Ovary (tissue), 10 donors: ENCODE measurements at places on chromosomes 7 and 10.

GRCh38 chr10:88769384-88769783 lies 9.6 kb downstream of the LIPN start:
- DNase-seq, result no peak

DNA sequence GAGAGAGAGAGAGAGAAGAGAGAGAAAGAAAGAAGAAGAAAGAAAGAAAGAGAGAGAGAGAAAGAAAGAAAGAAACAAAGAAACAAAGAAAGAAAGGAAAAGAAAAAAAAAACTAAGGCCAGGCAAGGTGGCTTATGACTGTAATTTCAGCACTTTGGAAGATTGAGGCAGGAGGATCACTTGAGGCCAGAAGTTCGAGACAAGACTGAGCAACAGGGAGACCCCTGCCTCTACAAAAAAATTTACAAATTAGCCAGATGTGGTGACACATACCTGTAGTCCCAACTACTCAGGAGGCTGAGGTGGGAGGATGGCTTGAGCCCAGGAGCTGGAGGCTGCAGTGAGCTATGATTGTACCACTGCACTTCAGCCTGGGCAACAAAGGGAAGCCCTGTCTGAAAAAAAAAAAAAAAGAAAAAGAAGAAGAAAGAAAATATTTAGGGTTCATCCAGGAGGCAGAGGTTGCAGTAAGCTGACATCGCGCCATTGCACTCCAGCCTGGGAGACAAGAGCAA lies 2.8 kb downstream of the SERPINE1 start:
- no peak for DNase-seq

DNA sequence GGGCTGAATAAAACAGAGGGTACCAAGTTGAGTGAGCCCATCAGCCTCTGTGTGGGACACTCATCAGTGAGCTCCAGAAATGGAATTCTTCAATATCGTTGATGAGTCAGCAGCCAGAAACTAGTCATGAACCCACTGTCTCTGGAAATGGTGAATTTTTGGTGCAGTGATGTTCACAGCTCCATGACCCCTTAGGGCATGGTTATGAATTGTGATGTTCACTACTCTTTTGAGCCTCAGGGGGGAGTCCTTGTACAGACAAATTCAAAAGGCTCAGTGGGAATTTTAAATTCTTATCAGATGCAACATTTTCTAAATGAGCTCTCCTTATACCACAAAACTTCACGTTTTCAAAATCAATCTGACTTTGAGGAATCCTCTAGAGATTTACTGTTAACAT lies 335.7 kb downstream of the PHTF2 start:
- no peak for DNase-seq

DNA sequence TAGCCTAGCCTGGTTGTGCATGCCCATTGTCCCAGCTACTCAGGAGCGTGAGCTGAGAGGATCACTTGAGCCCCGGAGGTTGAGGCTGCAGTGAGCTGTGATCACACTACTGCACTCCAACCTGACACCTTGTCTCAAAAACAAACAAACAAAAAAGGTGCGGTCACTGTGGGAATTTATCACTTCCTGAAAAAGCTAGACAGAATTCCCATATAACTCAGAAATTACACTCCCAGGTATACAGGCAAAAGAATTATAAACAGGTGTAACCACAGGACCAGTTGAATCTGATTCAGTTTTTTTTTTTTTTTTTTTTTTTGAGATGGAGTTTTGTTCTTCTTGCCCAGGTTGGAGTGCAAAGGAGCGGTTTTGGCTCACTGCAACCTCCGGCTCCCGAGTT lies 3.2 kb upstream of the OGDH start:
- no peak for DNase-seq

DNA sequence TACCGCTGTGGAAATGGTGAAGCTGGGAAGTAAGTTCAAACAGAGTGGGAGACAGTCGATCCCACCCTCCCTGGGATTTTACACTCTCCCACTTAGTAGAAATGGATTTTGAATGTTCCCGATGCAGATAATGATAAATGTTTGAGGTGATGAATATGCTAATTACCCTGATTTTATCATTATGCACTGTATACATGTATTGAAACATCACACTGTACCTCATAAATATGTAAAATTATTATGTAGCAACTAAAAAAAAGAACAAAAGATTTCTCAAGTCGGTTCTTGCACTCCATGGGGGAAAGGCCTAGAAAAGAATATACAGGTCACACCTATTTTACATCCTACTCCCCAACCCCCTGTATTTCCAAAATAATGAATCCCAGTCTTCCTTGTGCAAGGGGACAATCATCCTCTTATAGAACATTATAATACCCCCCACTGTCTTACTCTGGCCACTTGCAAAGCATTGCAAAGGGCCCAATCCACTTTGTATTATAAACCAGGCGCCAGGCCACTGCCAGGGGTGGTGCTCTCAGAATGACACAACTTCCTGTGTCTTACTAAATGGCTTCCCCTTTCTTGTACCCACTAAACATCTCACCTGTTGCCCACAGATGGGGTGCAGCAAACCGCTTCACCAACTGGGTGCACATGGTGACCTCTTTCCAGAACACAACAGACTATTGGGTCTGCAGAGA lies 20.6 kb upstream of the OR2AE1 start:
- no peak for DNase-seq

DNA sequence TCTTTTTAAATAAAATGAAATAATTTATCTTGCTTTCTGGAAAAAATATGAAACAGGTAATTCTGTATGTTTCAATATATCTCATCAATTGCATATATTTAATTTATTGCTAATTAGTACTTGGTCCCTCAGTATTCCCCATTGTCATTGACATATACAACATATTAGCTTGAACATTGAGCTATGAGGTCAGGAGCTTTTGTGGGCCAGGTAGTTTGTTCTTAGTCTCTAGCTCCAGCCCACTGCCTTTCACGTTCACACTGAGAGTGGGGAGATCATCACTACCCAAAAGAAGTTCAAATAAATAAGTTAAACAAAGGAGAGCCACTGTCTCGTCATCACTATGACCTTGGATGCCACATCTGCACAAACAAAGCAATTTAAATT lies 54.7 kb upstream of the DKK1 start:
- no peak for DNase-seq

DNA sequence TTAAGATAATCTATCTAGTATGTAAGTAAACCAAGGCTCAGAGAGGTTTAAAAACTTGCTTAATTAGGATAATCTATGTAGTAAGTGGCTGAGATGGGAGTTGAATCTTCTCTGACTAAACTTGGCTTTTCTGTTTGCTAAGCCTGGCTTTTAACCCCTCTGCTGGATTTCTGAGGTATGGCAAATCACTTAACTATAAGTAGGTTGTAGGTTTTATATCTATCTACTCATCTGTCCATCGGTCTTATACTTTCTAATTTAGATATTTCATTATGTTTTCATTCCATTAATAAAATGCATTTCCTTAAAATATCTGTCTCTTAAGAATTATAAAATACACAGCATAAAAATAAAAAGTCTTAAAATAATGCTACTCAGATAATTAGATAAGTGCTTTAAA lies 59.4 kb downstream of the ST7 start:
- DNase-seq, result no peak

- no peak for DNase-seq
These were observed 92.4 kb downstream of the ARID5B start for GRCh38 chr10:61993711-61994401.

DNA sequence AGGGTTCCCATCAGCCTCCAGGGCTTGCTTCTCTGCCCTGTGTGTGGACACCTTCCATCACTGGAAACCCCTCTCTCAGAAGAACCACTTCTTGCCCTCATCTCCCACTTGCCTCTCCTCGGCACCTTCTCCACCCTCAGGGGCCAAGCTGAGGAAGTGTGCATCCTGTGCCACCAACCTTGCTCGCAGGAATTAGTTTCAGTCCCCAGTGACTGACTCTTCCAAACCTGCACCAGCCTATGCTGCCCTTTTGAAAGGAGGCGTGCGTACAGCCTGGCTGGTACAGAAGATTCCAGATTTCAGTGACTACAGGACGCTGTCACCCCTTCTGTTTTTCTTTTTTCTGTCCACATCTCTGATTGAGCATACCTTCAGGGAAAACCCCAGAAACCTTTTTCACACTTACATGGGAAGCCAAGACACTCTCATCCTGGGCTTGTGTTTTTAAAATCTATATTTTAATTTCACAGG lies 67.1 kb downstream of the IKZF1 start:
- DNase-seq, result no peak

DNA sequence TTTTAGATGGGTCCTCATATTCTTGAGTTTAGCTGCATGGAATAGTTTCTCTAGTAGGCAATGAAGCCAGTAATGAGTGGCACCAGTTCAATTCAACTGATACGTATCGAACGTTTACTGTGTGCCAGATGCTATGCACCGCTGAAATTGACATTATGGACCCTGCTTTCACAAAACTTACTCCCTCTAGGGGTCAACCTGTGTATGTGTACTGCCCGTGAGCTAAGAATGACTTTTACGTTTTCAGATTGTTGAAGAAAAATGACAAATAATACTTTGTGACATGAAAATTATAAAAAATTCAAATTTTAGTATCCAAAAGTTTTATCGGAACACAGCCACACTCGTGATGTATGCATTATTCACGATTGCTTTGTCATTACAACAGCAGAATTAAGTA lies 95.5 kb downstream of the ZMYND11 start:
- DNase-seq, result no peak

DNA sequence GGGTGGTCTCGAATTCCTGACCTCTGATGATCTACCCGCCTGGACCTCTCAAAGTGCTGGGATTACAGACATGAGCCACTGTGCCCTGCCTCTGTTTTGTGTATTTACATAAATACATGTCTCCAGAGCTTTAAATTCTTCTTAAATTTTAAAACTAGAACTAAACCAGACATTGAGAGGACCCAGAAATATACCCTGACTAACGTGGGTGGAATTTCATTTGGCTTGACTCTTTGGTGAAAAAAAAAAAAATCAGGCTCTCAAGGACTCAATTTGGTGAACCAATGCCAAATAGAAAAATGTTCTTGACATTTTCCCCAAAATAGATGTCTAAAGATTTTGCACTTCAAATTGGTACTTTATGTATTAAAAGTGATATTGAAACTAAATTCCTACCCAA lies 16.6 kb upstream of the FAS start:
- no peak for DNase-seq

- DNase-seq, result no peak
These were observed 6.2 kb downstream of the ATP6V0E2 start for GRCh38 chr7:149879766-149880637.

- DNase-seq, result no peak
These were observed 50.1 kb upstream of the ADAM12 start for GRCh38 chr10:126438407-126438783.

- DNase-seq, result no peak
These were observed 15.5 kb upstream of the CRTAC1 start for GRCh38 chr10:98045785-98046389.

- DNase-seq, result no peak
These were observed 21.9 kb upstream of the CRYGN start for GRCh38 chr7:151461942-151462230.

- DNase-seq, result no peak
These were observed 132.9 kb upstream of the ASAH2 start for GRCh38 chr10:50384238-50384637.

GRCh38 chr10:35540296-35541164 lies 64.6 kb upstream of the GJD4 start:
- DNase-seq, result no peak

DNA sequence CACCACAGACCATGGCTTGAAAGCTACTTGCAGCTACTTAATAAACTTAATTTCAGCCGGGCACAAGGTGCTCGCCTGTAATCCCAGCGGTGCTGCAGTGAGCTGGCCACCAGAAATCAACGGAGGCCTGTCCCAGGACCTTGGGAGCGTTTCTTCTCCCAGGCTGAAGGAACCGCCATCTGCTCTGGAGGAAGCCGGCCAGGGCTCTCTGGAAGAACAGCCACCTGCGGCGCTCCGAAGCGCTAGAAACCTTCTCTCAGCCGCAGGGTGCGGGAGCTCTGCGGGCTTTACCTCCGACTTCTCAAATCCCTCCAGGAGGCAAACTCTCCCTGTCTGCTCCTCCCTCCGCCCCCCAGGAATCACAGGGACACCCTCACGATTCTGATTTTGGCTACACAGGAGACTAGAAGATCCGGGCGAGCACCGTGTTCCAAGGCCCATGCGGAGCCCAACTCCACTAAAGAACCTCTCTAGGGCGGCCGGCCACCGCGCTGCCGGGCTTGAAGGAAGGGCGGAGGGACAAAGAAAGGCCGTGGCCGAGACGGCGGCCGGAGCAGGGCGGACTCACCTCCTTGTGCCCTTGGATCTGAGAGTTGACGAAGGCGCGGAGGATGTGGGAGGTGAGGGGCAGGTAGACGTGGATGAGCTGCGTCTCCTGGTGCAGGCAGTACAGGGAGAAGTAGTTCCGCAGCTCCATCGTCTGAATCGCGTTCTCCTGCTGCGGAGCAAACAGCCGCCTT lies 14.4 kb downstream of the NUDT1 start:
- DNase-seq, result no peak

DNA sequence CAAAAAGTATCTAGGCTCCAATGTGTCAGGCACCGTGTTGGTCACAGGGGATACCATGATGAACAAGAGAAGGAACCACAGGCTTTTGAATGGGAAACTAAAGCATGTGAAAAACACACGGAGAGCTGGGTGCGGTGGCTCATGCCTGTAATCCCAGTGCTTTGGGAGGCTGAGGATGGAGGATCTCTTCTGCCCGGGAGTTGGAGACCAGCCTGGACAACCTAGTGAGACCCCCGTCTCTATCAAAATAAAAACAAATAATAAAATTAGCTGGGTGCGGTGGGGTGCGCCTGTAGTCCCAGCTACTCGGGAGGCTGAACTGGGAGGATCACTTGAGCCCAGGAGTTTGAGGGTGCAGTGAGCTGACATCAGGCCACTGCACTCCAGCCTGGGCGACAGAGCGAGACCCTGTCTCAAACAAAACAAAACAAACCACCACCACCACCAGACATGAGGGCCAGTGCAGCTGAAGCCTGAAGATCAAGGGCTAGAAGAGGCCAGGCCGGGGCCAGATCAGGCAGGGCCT lies 611 bp upstream of the COPS6 start:
- DNase-seq, result no peak

GRCh38 chr10:25758041-25758457 lies 176.0 kb upstream of the MYO3A start:
- DNase-seq, result no peak

DNA sequence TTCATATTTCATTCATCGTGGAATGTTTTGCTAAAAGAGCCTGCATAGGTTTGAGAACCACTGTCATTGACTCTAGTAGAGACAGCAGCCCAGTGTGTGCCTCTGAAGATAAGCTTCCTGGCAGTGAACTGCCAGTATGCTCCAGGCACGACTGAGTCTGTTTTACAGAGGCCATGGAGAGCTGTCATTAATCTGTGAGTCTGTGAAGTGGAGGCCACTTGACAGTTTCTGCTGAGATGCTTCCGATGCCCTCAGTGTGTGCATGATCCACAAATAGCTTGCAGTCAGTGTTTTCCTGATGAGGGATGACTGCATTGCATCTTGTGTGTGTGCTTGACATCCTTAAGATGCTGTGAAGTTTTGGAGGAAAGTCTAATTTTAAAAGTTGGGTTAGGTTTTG lies 162.2 kb downstream of the PFKFB3 start:
- DNase-seq, result no peak

GRCh38 chr10:100728928-100729861 lies 16.2 kb upstream of the PAX2 start:
- no peak for DNase-seq

GRCh38 chr10:131211965-131212619 lies 99.4 kb downstream of the TCERG1L start:
- DNase-seq, result no peak
